Spleen (tissue), 13 donors: ENCODE measurements at places on chromosomes 13 and 19. TPM values are rescaled to one million over a fixed set of nuclear protein-coding genes. Genes with fewer than 3 reads are reported as not detected.
A peak's percentile ranks its signal among the peaks of the same experiment; 100 is the strongest.

LRCH1 gene
- 31.9 TPM for total RNA-seq

GIPR gene
- 5.9 TPM for total RNA-seq

TICAM1 gene
- 11.7 TPM for total RNA-seq

DNA sequence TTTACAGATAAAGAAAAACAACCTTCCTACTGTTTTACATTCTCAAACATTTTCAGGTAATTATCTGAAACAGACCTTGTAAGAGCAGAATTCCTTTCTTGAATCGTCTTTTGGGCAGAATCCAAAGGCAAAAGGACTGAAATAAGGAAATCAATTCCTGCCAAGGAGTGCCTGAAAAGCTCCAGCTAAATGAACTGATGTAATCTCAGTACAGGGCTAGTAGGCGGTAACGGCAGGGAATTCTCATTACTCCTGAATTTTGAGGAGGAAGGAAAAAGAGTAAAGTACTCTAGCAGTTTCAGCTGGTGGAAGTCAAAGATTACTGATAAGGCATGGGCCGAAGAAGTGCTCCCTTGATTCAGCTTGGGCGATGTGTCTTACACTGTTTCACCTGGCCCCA, 168.4 kb downstream of the PCDH9 start:
- no peaks in the 10 kb centered on the region for H3K4me1 ChIP-seq
- H3K27ac ChIP-seq = no peak overlapping the region
- H3K27me3 ChIP-seq = no peaks in the 10 kb centered on the region
- no peak overlapping the region for H3K4me3 ChIP-seq
- no peaks in the 10 kb centered on the region for H3K36me3 ChIP-seq

DNA sequence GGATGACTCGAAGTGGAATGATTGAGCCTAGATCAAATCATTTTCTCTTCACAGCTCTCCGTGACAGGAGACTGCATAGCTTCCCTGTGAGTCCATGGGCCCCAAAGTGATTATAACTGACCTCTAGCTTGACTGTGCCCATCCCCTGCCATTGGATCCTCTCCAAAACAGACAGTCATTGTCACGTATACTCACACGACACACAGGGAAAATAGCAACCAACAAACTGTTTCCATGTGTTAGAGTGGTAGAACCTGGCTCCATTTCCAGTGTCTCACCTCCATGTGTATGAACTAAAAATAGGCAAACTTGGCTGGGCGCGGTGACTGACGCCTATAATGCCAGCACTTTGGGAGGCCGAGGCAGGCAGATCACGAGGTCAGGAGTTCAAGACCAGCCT, 48.8 kb upstream of the NPAS1 start:
- H3K4me3 ChIP-seq = no peak overlapping the region
- no peaks in the 10 kb centered on the region for H3K27me3 ChIP-seq
- no peak overlapping the region for H3K27ac ChIP-seq
- peaks cover 85% of the 10 kb centered on the region for H3K4me1 ChIP-seq

- peaks cover 13% of the 10 kb centered on the region for H3K4me1 ChIP-seq
- no peak overlapping the region for H3K4me3 ChIP-seq
- H3K36me3 ChIP-seq = no peaks in the 10 kb centered on the region
- DNase-seq = no peak
Measured at GRCh38 chr13:109666656-109667055, 119.7 kb downstream of the IRS2 start.

DNA sequence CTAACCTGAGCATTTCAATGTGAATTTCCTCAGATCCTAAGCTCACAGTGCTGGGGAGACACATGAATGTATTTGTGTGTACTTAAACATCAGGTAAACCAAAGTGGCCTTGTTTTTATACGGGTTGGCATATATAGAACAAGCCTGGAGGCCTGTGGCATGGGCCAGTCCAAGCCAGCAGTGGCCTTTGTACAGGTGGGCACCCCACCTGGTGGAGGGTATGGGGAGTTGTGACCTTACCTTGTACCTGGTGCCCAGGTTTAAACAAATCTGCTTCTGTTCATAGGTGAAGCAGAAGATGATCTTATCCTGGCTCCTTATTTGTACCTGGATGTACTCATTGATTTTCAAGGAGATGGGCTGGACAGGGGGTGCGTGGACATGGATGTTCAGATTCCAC, 71.0 kb downstream of the ERICH6B start:
- DNase-seq = no peak
- H3K36me3 ChIP-seq = no peaks in the 10 kb centered on the region
- H3K27me3 ChIP-seq = peaks cover 14% of the 10 kb centered on the region
- H3K27ac ChIP-seq = no peak overlapping the region

- DNase-seq = no peak
- H3K27ac ChIP-seq = no peak overlapping the region
- H3K36me3 ChIP-seq = no peaks in the 10 kb centered on the region
- H3K4me3 ChIP-seq = no peak overlapping the region
- H3K4me1 ChIP-seq = peaks cover 7% of the 10 kb centered on the region
- no peaks in the 10 kb centered on the region for H3K27me3 ChIP-seq
Measured at GRCh38 chr13:77460195-77460594, 75.3 kb upstream of the SCEL start.

- H3K27ac ChIP-seq = no peak overlapping the region
- DNase-seq = no peak
- no peaks in the 10 kb centered on the region for H3K27me3 ChIP-seq
- H3K36me3 ChIP-seq = peaks cover 70% of the 10 kb centered on the region
Measured at GRCh38 chr19:7554990-7555864, 19.7 kb downstream of the PNPLA6 start.

DNA sequence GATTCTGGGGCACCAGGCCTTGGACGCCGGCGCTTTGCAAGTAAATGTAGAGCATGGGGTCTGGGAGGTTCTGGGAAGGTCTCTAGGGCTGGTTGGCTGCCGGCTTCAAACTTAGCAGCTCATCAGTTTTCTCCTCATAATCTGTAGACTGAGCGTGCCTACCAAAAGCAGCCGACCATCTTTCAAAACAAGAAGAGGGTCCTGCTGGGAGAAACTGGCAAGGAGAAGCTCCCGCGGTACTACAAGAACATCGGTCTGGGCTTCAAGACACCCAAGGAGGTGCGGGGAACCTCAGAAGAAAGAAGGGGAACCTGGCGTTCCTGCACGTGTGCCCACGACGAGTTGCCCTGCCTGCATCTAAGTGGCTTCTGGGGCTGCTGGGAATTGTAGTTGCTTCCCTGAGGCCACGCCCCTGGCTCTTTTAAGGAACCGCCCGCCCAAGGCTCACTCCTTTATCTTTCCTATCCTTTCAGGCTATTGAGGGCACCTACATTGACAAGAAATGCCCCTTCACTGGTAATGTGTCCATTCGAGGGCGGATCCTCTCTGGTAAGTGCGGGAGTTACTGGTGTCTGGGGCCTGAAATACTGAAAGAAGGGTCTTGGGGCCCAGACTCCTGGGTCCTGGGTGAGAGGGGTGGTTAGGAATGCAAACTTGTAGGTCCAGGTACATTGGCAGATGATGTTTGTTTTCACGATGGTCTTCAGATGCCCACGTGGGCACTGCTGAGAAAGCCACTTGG, 984 bp downstream of the RPS11 start:
- peaks cover 39% of the 10 kb centered on the region for H3K36me3 ChIP-seq
- H3K4me3 ChIP-seq = peak overlapping the region; percentile 80
- DNase-seq = peak; percentile 94
- H3K27ac ChIP-seq = peak overlapping the region; percentile 100
- no peaks in the 10 kb centered on the region for H3K27me3 ChIP-seq

DNA sequence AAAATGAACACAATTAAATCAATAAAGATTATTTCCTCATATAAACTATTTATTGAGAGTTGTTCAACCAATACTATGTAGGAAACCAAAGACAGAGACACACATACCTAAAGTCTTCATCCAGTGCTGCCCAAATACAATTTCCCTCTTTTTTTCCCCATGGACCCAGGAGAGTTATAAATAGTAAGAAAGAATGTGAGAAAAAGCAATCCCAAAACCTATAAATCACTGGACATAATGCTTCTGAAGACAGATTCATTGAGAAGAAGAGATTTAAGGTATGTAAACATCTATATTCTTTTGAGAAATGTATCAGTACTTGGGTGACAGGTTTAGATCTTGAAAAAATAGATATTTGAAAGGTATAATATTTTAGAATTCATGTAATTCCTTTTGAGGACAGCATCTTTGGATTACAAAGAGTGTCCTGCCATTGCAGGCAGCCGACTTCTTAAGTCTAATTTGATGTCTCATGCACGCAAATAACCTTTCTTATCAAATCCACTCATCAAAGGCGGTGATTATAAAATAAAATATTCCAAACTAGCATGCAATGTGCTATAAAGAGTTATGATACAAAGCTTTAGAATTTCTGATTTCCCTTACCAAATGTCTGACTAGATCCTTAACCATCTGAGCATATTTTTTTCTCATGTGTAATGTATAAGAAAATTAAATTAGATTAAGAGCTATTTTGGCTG, 739.4 kb downstream of the LIG4 start:
- no peak overlapping the region for H3K27ac ChIP-seq
- no peak for DNase-seq
- no peak overlapping the region for H3K4me3 ChIP-seq
- no peaks in the 10 kb centered on the region for H3K4me1 ChIP-seq
- no peaks in the 10 kb centered on the region for H3K36me3 ChIP-seq
- no peaks in the 10 kb centered on the region for H3K27me3 ChIP-seq

GRCh38 chr13:108828086-108828815, 198.8 kb downstream of the MYO16 start:
- H3K4me3 ChIP-seq = no peak overlapping the region
- no peaks in the 10 kb centered on the region for H3K36me3 ChIP-seq
- no peaks in the 10 kb centered on the region for H3K4me1 ChIP-seq
